ENCODE measurements at places on chromosomes 4 and X. TPM values are rescaled to one million over a fixed set of nuclear protein-coding genes. Genes with fewer than 3 reads are reported as not detected.

The MTMR8 gene
- total RNA-seq = not detected

The KLB gene
- total RNA-seq = not detected

The HSD17B13 gene
- not detected for total RNA-seq

The BDH2 gene
- total RNA-seq = 57.9 TPM

The XAGE1B gene
- total RNA-seq = not detected

The FAM236B gene
- not detected for total RNA-seq

The CXCL11 gene
- total RNA-seq = not detected

The TLR6 gene
- total RNA-seq = 3.4 TPM

The CXCL5 gene
- total RNA-seq = not detected

The HELQ gene
- total RNA-seq = 7.2 TPM

The MAGEA1 gene
- total RNA-seq = not detected

The ARMCX1 gene
- total RNA-seq = 29.0 TPM

The MAGEA9B gene
- not detected for total RNA-seq

The TKTL2 gene
- total RNA-seq = not detected

The DRD5 gene
- not detected for total RNA-seq

The SLC6A14 gene
- total RNA-seq = not detected

The ARHGAP36 gene
- total RNA-seq = not detected

The SULT1B1 gene
- 2.6 TPM for total RNA-seq

The MTTP gene
- total RNA-seq = not detected

The DNAJB14 gene
- 30.4 TPM for total RNA-seq

The KANTR gene
- 1.3 TPM for total RNA-seq

The STATH gene
- total RNA-seq = not detected

The PAGE1 gene
- total RNA-seq = not detected

The SHROOM3 gene
- 44.6 TPM for total RNA-seq

The PI4K2B gene
- 29.2 TPM for total RNA-seq

The XAGE2 gene
- not detected for total RNA-seq

The SSX1 gene
- not detected for total RNA-seq

The UGT2B10 gene
- total RNA-seq = not detected

The TRIM61 gene
- not detected for total RNA-seq

The ASB9 gene
- not detected for total RNA-seq

The ZNF827 gene
- total RNA-seq = 10.1 TPM

The GPC3 gene
- not detected for total RNA-seq
